ENCODE measurements at places on chromosomes 16 and 17. TPM values are rescaled to one million over a fixed set of nuclear protein-coding genes. Genes with fewer than 3 reads are reported as not detected.

- no peak for DNase-seq
Measured at GRCh38 chr17:55730380-55730779, 7.7 kb upstream of the TMEM100 start.

- no peak for DNase-seq
Measured at GRCh38 chr17:42667088-42667951, 8.2 kb downstream of the TUBG2 start.

GRCh38 chr17:46789610-46790009 is 28.9 kb downstream of the WNT3 start:
- no peak for DNase-seq

DNA sequence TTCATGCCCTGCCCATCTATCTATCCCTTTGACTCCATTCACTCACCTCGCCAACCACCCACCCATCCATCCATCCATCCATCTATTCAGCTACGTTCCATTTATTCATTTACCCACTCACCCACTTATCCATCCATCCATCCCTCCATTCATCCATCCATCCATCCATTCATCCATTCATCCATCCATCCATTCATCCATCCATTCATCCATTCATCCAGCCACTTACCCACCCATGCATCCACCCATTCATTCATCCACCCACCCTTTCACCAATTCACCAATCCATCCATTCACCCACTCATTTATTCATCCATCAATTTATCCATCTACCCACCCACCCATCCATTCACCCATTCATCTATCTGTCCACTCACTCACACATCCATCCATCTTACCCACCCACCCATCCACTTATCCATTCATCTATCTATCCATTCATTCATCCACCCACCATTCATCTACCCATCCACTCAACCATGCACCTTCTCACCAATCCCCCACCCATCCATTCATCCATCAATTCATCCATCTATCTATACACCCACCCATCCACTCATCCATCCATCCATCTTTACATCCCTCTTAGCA is 19.5 kb upstream of the KCNJ12 start:
- DNase-seq: no peak

DNA sequence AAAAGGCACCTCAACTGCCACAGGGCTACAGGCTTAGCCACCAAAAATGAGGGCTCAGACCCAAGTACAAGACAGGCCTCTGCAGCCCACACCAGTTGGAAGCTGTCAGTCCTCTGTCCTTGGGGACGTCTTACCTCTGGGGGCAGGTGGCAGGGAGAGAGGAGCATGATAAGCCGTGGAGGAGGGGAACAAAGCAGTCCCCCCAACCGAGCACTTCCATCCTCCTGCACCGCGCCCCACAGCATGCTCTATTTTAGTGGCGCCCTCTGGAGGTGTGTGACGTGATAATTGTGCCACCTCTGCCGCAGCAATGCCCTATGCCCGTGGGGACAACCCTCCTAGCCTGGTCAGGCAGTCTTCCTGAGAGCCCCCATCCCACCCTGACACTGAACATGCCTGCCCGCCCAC is 13.6 kb downstream of the G6PC3 start:
- no peak for DNase-seq

DNA sequence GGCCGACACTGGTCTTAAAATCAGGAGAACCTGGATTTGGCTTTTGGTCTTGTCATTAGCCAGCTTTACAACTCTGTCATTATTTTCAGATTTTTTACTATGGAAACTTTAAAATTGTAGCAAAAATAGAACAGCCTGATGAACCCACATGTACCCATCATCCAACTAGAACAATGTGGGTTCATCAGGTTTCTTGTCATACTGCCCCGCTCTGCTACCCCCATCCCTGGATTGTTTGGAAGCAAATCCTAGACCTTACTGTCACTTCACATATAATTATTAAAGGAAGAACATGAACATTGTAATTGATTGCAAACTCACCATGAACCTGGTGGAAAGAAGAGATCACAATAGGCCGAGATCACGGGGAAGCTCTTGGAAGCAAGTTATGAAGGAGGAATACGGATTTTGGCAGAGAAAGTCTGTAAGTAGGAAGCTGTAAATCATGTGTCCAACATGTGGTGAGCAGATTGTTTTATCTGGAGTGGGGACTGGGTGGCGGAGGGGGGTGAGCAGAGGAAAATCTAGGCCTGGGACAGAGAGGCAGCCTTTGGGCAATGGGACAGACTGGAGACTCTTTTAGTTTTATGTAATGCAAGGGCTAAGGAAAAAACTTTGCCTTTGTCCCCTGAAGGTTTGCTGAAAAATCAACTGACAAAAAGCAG is 67.0 kb downstream of the PITPNC1 start:
- peak; percentile 20 for DNase-seq

- DNase-seq: peak; percentile 44
Measured at GRCh38 chr16:12170103-12171040, 193.8 kb downstream of the SNX29 start.

DNA sequence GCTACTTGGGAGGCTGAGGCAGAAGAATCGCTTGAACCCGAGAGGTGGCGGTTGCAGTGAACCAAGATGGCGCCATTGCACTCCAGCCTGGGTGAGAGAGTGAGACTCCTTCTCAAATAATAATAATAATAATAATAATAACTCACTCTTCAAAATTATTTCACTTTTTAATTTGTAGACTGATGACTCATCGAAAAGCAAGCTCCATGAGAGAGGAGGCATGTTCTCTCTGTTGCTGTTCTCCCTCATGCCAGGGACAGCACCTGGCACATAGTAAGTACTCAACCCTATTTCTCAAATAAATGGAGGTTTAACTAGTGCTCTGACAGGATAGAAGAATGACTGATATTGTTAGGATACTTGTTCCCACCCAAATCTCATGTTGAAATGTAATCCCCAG is 265.3 kb downstream of the CEP112 start:
- DNase-seq: no peak

DNA sequence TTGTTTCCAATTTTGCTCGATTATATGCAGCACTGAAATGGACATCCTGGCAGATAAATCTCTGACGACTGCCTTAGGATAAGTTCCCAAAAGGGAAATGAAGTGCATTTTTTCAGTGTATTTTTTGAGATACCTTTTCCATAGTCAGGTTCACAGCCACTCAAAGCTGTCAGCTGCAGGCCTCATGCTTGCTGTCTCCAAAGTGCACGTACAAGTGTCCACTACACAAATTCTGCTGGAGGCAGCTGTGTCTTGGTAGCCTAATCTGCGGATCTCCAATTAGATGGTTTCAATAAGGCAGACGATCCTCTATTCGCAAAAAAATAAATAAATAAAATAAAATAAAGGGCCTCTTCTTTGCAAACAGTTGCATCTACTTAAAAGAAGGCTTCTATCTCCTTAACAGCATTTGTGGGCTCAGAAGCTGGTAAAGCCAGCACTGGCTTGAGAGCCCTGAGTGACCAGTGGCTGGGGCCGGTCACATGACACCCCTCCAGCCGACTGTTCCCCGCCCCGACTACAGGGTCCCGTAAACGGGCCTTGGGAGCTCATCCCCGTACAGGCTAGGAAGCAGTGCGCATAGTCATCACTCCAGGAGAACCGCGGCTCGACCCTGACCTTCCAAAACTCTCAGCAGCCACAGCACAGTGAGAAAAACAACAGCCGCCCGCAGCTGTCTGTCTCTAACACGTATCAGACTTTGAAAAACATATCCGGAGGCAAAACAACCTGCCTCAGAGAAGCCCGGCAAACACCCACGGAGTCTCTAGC is 18.8 kb downstream of the RPH3AL start:
- DNase-seq: no peak

- no peak for DNase-seq
Measured at GRCh38 chr17:68605914-68606313, 4.7 kb upstream of the FAM20A start.

DNA sequence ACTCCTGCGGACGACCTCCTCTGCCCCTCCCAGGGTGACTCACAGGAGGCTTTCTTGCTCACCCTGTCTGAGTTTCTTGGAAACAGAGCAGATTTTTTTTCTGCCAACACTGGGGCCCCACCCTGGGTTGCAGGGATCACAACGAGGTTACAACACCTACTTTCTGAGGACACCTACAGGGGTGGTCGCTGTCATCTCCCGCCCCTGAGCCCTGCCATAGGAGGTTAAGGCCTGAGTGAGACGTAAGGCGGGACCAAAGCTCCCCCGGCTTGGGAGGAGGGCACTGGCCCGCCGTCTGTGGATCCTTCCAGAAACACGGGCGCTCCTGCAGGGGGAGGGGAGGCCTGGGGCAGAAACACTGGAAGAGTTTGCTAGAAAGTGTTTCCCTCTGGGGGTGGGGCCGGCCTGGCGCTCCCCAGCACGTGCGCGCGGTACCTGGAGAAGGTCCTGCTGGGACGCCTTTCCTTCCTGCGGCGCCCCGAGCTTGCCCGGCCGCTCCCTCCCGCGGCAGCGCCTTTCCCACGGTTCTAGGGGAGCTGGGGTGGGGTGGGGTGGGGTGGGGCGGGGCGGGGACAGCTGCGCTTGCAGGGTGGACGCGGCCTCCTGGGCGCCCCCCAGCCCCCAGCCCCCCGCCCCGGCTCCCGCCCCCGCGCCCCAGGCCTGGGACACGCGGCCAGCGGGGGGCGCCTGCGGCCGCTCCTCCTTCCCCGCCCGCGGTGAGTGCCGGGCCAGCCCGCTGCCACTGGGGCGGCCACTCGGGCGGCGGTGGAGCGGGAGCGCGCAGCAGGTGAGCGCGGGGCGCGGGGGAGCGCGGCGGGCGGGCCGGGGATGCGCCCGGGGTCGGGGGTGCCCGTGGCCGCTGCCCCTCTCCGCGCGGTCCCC is 20.7 kb upstream of the ADCY7 start:
- peak; percentile 72 for DNase-seq

DNA sequence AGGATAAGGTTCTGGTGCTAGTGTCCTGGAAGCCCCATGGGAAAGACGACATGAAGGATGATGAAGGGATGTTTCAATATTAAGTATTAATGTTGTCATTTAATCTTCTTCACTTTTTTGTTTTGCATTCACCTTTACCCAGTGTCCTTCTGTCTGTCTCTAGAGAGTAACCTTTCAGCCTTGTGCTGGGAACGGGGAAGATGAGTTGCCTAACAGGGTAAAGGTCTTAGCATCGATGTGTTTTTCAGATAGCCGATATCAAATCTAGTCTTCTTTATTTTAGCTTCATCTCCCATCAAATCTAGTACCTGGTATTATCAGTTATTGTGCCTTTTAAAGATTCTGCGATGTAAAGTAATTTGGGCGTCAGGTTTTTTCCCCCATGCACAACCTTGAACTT is 125.4 kb downstream of the BCAS3 start:
- DNase-seq: no peak

- no peak for DNase-seq
Measured at GRCh38 chr17:62927083-62927482, 39.0 kb upstream of the TANC2 start.

- no peak for DNase-seq
Measured at GRCh38 chr17:46056800-46057304, 57.8 kb downstream of the STH start.

DNA sequence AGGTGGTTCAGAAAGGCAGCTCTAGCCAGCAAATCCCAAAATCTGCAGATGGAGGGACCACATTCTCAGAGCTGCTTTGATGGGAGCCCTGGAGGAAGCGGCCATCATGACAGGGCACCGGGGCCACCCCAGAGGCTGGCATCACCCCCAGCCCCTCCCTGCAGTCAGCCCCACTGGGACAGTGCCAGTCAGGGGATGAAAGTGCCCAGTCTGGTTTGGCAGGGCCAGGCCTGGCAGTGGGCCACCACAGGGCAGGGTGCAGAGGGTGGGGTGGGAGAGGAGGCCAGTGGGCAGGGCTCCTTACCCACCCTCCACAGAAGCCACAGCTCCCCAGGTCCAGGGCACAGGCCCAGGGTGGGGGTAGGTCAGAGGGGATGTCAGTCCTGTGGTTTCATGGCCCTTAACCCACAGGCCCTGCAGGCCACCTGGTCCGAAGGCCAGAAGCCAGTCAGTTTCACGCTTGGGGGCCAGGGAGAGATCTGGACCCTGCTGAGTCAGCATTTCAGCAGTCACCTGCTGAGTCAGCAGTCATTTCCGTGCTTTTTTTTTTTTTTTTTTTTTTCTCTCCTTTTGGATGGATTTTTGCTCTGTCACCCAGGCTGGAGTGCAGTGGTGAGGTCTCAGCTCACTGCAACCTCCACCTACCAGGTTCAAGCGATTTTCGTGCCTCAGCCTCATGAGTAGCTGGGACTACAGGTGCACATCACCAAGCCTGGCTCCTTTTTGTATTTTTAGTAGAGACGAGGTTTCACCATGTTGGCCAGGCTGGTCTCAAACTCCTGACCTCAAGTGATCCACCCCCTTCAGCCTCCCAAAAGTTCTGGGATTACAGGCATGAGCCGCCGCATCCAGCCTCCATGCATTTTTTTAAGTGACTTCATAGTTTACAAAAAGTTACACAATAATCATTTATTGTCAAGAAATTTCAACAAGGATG is 10.4 kb downstream of the SLC25A10 start:
- DNase-seq: peak; percentile 41

GRCh38 chr16:22861580-22861979 is 47.6 kb downstream of the HS3ST2 start:
- no peak for DNase-seq

GRCh38 chr17:81486199-81486810 is 26.3 kb downstream of the ACTG1 start:
- DNase-seq: no peak

DNA sequence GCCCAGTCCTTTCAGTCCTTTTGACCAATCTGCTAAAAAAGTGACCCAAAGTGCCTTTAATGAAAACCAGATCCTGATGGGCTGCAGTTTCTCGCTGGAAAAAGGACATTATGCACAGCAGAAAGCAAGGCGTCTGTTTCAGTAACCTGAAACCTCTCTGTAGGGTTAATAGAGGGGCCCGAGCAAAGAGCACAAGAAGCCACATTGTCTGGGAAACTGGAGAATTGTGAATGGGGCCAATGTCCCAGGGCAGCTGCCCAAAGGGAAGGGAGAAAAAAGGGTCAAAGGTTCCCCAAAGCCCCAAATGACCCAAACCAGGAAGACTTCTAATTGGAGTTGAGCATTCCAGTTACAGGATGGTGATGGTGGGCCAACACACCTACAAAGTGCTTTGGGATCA is 3.0 kb downstream of the OTOA start:
- no peak for DNase-seq

OMG gene
- polyA plus RNA-seq: 1.0 TPM

SBK1 gene
- 3.2 TPM for polyA plus RNA-seq

PRR15L gene
- 133 TPM for polyA plus RNA-seq

PPP1R27 gene
- polyA plus RNA-seq: 0.21 TPM

ABR gene
- polyA plus RNA-seq: 125 TPM

CEP295NL gene
- 0.24 TPM for polyA plus RNA-seq

NPIPB8 gene
- 2.5 TPM for polyA plus RNA-seq

Data from large intestine (tissue), 12 donors.